ENCODE measurements at places on chromosomes 16 and 17.
A peak's percentile ranks its signal among the peaks of the same experiment; 100 is the strongest.

DNA sequence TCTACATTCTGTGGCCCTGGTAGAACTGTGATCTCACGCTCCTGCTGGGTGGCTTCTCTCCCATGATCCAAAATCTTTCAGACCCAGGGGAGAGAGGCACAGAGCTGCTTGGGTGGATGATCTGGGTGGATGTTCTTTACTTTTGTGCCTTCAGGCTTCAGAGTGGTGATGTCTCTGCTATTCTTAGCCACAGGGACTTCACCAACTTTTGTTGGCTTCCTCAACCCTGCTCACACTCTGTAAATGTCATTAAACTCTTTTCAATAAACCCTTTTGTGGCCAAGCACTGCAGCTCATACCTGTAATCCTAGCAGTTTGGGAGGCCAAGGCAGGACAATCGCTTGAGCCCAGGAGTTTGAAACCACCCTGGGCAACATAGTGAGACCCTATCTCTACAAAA lies 7.6 kb downstream of the CLEC10A start:
- DNase-seq = no peak

GRCh38 chr16:11689031-11689840 lies 21.0 kb downstream of the SNN start:
- DNase-seq = no peak

DNA sequence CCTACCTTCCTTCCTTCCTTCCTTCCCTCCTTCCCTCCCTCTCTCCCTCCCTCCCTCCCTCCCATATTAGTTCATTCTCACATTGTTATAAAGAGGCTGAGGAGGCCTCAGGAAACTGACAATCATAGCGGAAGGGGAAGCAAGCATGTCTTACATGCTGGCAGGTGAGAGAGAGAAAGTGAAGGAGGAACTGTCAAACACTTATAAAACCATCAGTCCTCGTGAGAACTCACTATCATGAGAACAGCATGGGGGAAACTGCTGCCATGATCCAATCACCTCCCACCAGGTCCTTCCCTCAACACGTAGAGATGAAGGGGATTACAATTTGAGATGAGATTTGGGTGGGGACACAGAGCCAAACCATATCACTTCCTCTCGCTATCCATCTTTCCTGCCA lies 281.6 kb upstream of the FOXF1 start:
- no peak for DNase-seq

DNA sequence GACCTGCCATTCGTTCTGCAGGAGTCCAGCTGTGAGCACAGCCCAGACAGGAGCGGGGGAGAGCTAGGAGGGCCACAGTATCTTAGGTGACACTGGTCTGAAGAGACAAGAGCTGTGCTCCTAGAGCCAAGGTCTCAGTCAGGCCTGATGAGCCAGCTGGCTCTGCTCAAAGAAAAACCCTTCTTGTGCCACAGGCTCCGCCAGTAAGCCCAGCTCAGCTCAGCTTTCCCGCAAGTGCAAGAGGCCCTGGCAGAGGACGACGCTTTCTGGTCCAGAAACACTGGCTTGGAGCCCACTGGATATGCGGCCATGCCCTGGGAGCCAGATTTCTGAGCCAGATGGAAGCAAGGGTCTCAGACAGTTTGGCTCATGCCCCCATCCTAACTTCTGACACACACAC lies 23.9 kb downstream of the PEMT start:
- DNase-seq = no peak

- peak; percentile 43 for DNase-seq
Measured at GRCh38 chr16:65523283-65523944, 401.6 kb upstream of the CDH11 start.

GRCh38 chr17:82887255-82888164 lies 47.7 kb upstream of the ZNF750 start:
- DNase-seq = no peak

GRCh38 chr16:88377961-88378360 lies 4.8 kb upstream of the ZNF469 start:
- no peak for DNase-seq

- DNase-seq = no peak
Measured at GRCh38 chr16:30654856-30655255, 3.4 kb upstream of the FBRS start.

DNA sequence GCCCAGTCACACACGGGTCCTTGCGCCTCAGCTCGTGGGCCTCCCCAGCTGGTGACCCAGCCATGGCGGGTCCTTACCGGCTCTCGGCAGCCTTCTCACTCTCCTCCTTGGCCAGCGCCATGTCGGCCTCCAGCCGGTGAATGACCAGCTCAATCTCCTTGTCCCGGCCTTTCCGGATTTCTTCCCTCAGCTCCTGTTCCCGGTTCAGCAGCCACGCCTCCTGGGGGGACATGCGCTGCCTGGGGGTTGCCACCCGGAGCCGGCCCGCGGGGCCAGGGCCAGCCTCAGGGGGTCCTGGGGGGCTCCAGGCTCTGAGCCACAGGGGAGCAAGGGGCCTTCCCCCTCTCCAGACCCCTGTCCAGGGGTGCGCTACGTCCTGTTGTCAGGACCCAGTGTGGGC lies 25.1 kb upstream of the AATK start:
- DNase-seq = no peak

GRCh38 chr17:38552343-38552742 lies 53.4 kb downstream of the SRCIN1 start:
- no peak for DNase-seq

GRCh38 chr16:75541236-75541635 lies 5.3 kb upstream of the CHST5 start:
- DNase-seq = no peak

DNA sequence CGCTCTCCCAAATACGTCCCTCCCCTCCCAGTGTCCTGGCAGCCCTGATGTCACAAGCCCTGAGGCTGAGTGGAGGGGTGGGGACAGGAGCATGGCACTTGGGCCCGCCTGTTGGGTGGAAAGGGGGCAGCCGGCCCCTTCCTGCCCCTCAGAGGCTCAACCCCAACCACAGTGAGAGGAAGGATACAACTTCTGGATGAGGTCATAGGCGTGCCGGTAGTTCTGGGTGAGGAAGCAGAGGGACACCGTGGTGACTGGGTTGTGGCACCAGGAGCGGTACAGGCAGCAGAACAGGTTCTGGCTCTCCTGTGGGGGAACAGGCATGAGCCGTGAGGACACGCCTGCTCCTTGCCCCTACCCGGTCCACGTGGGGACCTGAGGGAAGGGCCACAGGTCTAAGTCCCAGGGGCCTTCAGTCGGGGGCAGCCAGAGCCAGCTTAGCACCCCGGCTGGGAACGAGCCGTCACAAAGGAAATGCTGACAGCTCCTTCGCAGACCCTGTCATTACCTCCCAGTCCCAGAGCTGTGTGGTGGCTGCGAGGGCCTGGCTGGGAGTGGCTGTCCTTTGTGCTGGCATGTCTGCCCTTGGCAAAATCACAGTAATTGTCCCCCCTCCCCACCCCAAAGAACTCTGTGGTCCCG lies 11.2 kb upstream of the MTSS2 start:
- DNase-seq = no peak

DNA sequence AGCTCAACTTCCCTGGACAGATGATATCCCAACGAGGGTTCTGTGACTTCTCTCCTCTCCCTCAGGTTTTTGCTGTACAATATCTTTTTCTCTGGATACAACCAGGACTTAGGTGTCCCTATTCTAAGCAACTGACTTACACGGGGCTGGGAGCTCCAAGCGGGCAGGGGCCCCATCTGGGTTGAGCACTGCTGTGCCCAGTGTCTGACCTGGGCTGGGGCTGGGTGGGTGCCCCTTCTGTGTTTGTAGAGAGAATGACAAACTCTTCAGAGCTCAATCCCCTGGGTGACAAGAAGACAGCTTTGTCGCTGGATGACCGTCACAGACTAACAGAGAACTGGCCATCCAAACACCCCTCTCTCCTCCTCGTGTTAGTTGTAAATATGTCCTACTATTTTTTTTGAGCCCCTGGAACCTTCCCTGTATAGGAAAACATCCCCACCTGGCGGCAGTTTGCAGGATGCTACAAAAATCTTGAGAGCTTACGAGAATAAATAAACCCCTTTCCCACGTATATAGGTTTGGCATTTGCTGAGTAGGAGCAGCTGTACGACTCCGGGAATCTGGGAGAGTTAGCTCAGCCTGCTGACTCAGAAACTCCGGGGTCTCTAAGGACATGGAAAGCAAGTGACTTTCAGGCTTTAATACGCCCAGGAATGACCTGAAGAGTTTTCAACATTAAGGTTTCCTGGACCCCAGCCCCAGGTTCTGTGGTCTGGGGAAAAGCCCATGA lies 23.7 kb upstream of the RCVRN start:
- DNase-seq = no peak

DNA sequence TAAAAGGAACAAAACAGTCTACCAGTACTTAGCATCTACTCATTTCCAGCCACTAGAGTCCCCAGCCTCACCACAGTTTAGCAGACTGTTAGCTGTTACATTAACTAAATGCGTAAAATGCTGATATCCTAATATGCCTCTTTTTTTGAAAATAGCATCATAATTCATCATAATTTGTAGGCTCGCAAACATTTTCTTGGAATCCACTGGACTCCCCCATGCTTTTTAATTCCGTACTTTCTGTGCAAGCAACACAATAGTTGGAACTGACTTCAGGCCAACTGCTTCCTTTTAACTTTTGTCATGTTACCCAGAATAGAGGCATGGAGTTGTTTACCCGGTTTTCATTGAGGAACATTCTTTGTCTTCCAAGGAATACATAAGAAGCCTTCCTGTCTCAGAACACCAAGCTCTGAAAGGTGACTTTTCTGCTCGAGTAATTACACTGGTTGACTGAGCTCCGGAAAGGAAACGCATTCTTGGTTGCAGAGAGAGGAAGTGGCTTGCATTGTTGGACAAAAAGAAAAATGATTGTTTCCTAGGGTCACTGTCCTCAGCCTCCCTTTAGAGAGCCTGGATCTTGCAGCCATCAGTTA lies 30.9 kb upstream of the SEC14L1 start:
- DNase-seq = no peak

GRCh38 chr17:63358111-63358839 lies 87.8 kb downstream of the CYB561 start:
- DNase-seq = no peak

DNA sequence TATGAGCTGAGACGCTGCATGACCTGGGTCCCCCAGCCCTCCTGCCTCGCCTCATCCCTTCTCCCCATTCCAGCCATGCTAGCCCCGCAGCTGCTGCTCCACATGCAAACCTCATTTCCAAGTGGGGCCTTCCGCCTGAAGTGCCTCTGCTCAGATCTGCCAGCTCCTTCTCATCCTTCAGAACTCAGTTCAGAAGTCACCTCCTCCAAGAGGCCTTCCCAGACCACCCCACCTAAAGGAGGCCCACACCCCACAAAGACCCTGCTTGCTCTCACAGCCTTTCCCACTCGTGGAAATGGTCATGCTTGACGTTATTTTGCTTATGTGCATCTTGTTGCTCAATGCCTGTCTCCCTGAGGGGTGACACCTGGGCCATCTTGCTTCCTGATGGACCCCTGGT lies 58.7 kb downstream of the RMI2 start:
- no peak for DNase-seq

DNA sequence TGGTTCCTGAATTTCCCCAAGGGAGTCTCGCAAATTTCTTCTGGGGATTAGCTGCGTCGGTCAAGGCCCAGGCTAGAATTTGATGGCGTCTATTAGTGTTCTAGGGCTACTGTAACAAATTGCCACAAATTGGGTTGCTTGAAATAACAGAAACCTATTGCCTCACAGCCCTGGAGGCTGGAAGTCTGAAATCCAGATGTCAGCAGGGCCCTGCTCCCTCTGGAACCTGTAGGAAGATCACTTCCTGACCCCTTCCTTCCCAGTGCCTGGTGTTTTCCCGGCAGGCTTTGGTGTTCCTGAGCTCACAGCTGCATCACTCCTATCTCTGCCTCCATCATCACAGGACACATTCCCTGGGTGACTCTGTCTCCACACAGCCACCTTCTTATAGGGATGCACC lies 24.4 kb downstream of the DHRS7C start:
- DNase-seq = no peak

DNA sequence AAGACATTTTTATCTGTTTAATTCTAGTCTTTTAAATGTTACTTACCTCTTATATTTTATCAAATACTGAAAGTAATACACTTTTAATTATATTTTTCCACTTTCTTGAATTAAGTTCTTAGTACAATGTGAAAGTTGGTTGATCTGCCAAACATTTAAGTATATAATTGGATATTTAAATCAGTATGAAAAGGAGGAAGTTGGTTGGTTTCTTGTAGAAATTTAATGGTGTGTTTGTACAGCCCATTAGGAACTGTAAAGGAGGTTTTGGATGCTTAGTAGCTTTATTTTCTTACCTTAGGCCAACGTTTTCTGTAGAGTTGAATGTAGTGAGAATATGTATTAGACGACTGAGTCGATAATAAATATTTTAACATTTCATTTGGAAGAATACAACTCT lies 5.4 kb downstream of the NFATC3 start:
- DNase-seq = no peak

DNA sequence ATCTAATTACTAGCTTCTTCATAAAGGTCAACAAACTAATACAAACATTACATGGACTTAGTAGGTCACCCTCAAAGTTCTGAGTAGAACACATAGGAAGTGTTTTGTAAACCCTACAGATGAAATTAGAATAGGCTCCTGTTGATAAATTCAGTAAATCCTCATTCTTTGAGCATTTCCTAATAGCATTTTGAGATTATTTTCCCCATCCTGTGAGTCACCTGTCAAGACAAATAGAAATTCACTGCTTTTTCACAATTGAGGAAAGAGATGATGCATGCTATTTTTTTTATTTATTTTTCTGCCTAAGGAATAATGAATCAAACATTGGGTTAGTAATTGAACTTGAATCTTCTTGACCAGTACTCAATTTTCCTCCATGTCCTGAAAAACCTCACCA lies 666.7 kb upstream of the GOT2 start:
- no peak for DNase-seq

DNA sequence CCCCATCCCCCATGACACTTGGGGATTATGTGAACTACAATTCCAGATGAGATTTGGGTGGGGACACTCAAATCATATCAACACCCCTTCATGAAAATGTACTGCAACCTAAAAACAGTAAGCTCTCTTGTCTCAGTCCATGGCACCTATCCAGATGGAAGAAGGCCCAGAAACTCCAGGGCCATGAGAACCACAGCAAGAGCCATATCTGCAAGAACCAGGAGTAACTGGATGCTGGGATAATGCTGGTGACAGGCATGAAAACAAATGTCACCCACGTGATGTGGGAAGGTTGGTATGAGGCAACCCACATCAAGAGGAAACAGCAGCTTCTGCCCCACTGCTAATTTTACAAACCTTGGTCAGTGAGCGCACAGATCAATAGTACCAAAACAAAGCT lies 400.1 kb upstream of the ERCC4 start:
- DNase-seq = no peak

- no peak for DNase-seq
Measured at GRCh38 chr17:60330731-60331130, 61.2 kb downstream of the USP32 start.

Measured in DMS153 (cell line).